ENCODE measurements at places on chromosomes 4 and X. TPM values are rescaled to one million over a fixed set of nuclear protein-coding genes. Genes with fewer than 3 reads are reported as not detected.

RGN gene
- 0.18 TPM for total RNA-seq

XPNPEP2 gene
- not detected for total RNA-seq

PLAC1 gene
- 0.36 TPM for total RNA-seq

ACOT9 gene
- 47.3 TPM for total RNA-seq

CXorf51B gene
- not detected for total RNA-seq

EPGN gene
- total RNA-seq, result not detected

GAGE13 gene
- not detected for total RNA-seq

CXCL5 gene
- total RNA-seq, result not detected

METTL14 gene
- total RNA-seq, result 5.0 TPM
